Activated CD4-positive, alpha-beta T cell treated with anti-CD3 and anti-CD28 coated beads, Interleukin-10, Interleukin-2, amounts not matched to agents 100 ng/mL and 50 ng/mL, durations not matched to agents 16 hours and 8 hours (primary cell): ENCODE measurements at places on chromosomes 1 and 21.

DNA sequence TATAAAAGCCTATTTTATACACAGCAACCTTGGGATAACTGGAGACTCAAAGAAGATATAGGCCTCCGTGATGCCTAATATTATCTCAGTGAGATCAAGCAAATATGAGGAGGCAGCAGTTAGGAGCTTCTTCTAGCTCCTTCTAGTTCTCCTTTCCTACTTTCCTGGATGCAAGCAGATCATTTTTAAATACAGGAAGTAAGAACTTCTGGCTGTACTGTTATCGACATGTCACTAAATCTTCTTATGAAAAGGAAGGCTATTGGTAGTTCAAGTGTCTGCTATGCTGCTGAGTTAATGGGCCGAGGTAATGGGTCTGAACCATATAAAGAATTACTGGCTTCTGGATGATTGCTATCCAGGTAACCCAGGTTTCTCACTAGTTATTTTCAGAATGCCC lies 15.9 kb downstream of the HSPA13 start:
- no peak for DNase-seq

- DNase-seq, result no peak
These were observed 319.9 kb upstream of the DUSP10 start for GRCh38 chr1:222061711-222062359.

GRCh38 chr1:76950306-76950705 lies 83.0 kb downstream of the ST6GALNAC5 start:
- no peak for DNase-seq

DNA sequence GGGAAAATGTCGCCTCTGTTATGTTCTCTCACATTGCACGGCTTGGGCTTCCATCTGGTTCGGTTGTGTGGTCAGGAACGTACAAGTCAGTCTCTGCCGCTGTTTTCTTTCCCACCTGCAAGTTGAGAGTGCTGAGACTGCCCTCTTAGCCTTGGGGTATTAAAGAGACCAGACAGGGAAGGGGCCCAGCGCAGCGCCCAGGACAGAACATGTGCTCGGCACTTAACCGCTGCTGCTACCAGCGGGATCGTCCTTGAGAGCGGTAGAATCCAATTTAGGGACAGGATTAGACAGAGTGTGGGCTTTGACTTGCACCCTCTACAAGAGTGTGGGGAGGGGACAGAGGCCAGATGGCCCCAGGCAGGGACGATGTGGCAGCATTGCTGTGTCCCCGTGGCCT lies 17.7 kb upstream of the AGPAT3 start:
- DNase-seq, result no peak

GRCh38 chr21:16082038-16082816 lies 352.4 kb downstream of the USP25 start:
- DNase-seq, result peak; percentile 5

GRCh38 chr1:49389699-49390098 lies 613.0 kb upstream of the BEND5 start:
- DNase-seq, result no peak
